Esophagus squamous epithelium (tissue), 5 donors: ENCODE measurements at places on chromosomes 12 and 14. TPM values are rescaled to one million over a fixed set of nuclear protein-coding genes. Genes with fewer than 3 reads are reported as not detected.

MIPOL1 gene
- total RNA-seq, result 5.8 TPM

DNA sequence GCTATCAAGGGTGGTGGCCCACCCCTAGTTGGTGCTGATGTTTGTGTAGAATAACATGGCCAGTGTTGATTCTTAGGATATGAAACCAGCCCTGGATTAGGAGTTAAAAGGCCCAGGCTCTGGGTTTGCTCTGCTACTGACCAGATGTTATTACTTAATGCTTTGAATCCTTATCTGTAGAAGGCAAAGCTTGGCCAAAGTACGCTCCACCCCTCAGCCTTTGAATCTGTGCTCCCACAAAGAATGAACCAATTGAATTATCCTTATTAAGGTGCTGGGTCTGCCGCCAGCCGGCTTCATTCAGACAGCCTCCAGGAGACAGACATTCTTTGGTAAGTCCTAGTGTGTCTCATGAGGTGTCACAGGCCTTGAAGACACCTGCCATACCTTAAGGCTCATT lies 41.8 kb downstream of the AKAP3 start:
- DNase-seq, result no peak

GRCh38 chr12:127640181-127640886 lies 626.6 kb upstream of the TMEM132C start:
- DNase-seq, result no peak

DNA sequence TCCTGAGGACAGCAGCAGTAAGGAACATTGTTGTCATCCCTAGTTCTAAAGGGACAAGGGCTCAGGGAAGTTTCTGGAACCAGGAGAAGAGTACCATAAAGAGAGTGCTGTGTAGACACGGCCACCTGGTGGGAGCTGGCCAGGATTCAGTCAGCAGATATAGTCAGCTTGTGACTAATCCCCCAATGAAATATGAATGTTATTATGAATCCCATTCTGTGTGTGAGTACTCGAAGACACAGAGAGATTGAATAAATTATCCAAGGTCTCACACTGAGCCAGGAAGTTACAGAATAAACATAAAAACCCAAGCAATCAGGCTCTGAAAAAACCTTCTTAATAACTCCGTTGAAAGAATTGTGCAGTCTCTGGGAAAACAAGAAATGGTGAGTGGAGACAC lies 1359.5 kb downstream of the AACS start:
- no peak for DNase-seq

DNA sequence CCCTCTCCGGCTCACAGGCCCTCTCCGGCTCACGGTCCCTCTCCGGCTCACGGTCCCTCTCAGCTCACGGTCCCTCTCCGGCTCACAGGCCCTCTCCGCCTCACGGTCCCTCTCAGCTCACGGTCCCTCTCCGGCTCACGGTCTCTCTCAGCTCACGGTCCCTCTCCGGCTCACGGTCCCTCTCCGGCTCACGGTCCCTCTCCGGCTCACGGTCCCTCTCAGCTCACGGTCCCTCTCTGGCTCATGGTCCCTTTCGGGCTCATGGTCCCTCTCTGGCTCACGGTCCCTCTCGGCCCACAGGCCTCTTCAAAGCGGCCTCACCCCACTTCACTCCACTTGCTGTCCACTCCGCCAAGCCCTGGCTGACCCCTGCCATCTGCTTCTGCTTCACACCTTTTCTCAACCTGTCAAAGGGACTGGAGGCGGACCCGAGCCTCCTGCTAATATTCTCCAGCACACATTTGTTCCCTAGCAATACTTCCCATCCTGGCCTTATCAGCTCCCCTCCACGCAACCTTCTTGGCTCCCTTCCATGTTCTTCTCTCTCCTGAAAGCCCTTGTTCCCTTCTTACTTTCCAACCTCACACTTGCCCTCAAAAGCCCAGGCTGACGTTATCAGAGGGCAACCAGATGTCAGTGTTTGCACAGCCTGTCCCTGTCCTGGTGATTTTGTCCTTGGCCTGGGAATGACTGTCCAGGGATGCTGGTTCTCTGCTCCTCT lies 176.7 kb downstream of the CALM1 start:
- no peak for DNase-seq

NTN4 gene
- total RNA-seq, result 5.0 TPM

- DNase-seq, result no peak
Measured at GRCh38 chr14:80264702-80265101, 53.4 kb upstream of the DIO2 start.

- no peak for DNase-seq
Measured at GRCh38 chr14:102583726-102584125, 8.7 kb upstream of the RCOR1 start.

GRCh38 chr14:43116341-43116740 lies 1390.7 kb downstream of the FSCB start:
- DNase-seq, result no peak

GRCh38 chr12:76318773-76319594 lies 29.2 kb downstream of the BBS10 start:
- no peak for DNase-seq

CLEC1B gene
- total RNA-seq, result not detected

CLEC1A gene
- 1.9 TPM for total RNA-seq

DNA sequence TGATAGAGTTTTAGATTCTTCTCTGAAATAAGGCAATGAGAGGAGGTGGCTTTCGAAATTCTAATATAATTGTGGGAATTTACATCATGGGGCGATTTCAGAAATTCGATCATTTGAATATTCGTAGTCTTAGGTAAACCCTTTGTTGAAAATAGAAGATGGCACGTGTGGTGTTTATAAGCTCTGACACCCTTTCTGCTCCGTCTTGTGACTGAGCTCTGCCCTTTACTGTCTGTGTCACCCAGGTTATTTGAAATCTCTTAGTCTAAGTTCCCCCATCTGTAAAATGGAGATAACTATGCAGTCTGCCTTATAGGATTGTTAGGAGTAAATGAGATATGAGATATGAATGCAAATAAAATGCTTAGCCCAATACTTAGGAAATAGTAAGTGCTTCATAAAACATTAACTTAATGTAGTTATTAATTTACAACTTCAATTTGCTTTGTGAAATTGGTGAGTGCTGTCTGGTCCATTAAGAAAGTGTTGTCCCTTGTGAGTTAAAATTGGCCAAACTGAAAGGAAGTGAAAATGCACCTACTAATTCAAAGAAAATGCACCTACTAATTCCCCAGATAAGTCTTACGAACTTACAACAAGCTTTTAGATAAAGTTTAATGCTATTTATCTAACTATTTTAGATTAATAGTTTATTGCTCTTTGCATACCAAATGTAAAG lies 1.5 kb downstream of the BMAL2 start:
- no peak for DNase-seq

TAPBPL gene
- total RNA-seq, result 17.4 TPM

DNA sequence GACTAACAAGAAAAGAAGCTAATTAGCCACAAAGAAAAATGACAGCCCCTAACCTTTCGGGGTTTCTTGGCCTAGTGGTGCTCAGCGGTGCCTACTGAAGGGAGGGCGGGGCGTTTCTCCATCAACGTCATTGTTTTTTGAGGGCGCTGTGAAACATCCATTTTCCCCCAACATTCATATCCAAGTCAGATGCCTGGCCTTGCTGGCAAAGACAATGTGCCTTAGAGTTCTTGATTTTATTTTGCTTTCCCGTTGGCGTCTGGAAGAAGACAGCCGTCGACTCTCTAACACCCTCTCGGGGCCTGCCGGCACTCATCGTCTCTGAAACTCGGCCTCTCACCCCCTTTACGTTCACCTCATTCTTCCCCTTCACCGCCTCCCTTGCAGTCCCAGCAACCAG lies 154.5 kb downstream of the PHETA1 start:
- no peak for DNase-seq

GRCh38 chr14:44170101-44170500 lies 337.0 kb downstream of the FSCB start:
- no peak for DNase-seq

- DNase-seq, result no peak
Measured at GRCh38 chr14:34498684-34499412, 36.8 kb upstream of the SPTSSA start.

DNA sequence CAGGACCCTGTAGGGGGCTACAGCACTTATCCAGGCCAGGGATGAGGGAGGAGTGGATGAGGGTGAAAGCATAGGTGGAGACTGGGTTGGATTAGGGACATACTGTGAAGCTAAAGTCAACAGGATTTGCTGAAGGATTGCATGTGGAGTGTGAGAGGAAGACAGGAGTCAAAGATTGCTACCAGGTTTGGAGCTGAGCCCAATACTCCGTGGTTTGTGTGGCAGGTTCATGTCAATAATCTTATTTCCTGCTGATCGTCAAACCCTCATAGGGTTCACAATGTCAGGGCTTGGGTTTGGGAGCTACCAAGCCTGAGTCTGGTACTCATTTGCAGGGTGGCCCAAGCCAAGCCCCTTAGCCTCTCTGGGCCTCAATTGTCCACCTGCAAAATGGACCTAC lies 77.1 kb upstream of the PLXNC1 start:
- no peak for DNase-seq

NGB gene
- total RNA-seq, result not detected

TMPO gene
- 96.6 TPM for total RNA-seq

SCN8A gene
- 0.11 TPM for total RNA-seq

DNA sequence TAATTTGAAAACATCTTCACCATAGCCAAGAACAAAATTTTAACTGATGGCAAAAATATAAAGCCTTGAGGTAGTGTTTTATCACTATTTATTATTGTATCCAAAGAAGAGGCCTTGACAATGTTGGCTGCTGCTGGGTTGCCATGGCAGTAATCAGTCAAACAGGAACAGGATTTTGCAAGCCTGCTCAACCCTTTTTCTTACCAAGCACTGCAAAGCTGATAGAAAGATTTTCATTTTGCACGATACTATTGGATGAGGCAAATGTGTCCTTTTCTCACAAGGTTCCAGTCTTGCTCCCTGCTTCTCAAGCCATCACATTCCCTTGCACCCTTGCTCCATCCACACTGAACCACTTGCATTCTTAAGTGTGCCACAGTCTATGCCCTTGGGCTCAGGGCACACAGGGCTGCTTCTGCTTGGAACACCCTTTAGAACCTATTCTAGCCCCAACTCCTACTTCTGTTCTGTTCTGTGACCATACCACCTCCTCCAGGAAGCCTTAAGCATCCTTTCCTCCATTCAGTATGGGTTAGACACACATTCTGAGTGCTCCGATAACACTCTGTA lies 76.5 kb upstream of the AMIGO2 start:
- no peak for DNase-seq

HPD gene
- 1.3 TPM for total RNA-seq

PPP1R1A gene
- total RNA-seq, result not detected

DNA sequence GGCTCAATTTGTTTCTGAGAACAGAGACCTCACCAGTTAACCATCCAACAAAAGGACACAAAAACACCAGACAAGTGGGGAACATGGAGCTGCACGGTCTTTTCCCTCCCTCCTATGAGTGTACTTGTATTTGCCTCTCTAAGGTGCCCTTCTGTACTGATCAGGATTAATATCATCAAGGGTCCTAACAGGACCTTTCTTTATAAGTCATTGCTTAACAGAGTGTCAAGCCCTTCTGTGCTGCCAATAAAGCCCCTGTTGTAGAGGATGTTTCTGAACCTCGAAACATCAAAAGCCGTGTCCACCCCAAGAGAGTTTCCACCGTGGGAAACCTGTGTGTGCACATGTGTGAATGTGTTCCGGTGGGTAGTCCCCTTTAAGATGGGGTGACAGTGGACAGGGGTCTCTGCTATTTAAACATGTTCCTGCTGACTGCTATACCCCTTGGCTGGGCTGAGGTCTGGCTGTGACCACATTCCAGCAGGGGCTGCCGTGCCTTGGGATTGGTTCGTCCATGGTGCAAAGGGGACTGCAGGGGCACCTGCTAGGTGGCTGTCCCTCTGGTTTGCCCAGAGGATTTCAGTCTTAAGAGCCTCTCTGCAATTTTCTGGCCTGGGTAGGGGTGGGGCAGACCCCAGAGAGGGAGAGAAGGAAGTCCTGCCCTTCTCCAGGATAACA lies 6.0 kb downstream of the ESRRB start:
- no peak for DNase-seq

- DNase-seq, result no peak
Measured at GRCh38 chr14:90062127-90062794, 467 bp downstream of the KCNK13 start.

DNA sequence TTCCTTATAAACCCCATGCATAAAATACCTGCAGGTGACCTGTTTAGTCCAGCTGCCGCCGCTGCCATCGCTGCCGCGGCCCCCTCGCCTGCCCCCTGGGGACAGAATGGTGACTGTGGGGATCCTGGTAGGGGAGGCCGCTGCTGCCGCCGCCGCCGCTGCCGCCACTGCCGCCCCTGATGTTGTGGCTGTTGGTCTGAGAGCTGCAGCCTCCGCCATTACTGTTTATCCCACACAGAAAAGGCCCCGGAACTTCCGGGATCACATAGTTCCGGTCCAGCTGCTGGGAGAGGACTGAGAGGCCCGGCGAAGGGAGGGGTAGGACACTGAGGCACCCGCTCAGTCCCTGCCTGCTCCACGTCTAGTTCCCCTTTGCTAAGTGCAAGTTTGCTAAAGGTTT lies 244.9 kb downstream of the C12orf50 start:
- DNase-seq, result no peak

DNA sequence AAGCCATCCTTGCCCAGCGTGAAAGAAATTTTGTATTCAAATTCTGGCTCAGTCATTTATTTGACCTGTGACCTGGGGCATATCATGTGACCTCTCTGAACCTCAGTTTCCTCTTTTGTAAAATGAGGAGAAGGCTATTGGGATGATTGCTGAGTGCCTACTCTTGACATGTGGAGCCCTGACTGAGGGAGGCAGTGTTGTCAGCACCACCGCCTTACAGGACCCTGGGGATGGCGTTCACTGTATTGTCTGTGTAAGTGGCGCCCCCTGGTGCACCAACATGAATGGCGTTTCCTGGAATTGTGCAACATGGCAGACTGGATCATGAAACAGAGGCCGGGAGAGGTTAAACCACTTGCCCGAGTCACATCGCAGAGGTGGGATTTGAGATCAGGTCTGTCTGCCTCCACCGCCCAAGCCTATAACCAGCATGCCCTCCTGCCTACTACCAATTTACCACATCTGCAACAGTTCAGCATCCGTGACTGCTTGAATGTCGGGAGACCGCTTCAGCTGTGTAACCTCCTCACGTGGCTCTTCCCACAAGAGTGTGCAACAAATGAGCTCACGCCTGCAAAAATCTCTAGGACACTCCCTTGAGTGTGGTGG lies 20.1 kb upstream of the CCDC63 start:
- peak; percentile 28 for DNase-seq

DNAJC22 gene
- total RNA-seq, result not detected

DNA sequence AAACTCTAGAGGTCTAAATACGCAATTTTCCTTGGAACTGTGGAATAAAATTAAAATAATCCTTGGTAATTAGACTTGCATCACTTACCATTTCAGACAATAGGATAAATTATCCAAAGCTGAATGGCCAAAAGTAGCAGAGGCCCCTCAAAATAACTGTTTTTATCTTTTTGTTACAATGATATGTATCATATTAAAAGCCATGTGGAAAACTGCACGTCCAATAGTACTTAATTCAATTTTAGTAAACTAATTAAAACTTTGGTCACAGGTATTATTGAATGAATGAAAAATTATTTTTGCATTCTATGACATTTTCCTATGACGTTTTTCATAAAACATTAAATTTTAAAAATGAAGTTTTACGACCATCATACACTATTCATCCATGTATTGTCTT lies 98.5 kb downstream of the CDK17 start:
- no peak for DNase-seq

KSR2 gene
- total RNA-seq, result 0.03 TPM

OVCH1 gene
- total RNA-seq, result not detected

KRT85 gene
- total RNA-seq, result not detected
